ENCODE measurements at places on chromosomes 5 and 9.

GRCh38 chr9:91483189-91483691, 59.6 kb upstream of the NFIL3 start:
- peak; percentile 61 for DNase-seq

DNA sequence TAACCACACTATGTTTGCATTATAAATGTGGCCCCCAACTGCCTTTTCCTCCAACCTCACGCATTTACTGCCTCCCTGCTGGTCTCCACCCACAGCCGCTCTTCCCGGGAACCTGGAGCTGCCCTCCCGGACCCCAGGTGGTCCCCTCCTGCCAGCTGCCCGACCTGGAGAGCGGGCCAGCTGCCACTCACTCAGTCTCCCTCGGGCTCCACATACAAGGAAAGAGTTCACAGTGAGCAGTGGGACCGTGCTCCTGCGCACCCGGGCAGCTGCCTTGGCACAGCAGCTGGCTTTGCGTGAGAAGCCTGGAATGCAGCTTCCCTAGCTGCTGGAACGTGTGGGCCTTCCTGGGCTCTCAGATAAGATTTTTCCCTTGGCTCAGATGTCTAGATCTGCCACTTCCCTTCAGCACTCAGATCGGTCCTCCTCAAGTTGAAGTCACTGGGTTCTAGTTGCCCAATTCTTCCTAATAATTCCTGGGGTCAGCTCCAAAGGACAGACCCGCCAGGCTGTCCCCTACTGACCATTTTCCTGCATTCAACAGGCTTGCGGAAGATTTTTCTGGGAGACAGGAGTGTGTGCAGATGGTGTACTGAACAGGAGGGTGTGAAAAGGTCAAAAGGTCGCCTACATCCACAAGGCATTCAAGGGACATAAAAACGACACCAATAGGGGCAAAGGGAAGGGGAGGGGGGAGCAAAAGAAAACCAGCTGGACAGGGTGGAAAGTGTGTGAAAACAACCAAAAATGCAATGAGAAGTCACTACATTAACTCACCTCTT, 69.1 kb downstream of the MYO10 start:
- DNase-seq: peak; percentile 67

GRCh38 chr5:139378941-139379361, 4.1 kb downstream of the SLC23A1 start:
- no peak for DNase-seq

DNA sequence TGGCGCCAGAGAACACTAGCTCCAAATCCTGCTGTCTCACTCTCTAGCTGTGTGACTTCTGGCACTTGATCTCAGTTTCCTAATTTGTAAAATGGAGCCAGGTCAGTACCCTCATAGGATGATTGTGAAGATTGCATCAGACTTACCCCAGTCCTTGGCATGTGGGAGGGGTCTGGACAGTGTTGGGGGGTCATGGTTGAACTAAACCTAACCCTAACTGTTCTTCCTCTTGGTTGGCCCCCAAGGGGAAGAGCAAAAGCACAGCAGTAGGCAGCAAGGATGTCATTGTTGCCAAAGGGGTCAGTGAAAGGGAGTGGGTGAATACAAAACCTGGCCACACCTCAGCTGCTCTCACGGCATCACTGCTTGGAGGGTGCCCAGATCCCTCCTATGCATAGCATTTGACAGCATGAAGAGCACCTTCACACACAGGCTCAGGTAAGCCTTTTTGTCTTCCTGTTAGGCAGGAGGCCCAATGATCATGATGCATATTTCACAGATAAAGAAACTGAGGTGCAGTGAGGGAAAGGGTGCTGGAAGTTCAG, 15.7 kb upstream of the CXCL14 start:
- DNase-seq: no peak

DNA sequence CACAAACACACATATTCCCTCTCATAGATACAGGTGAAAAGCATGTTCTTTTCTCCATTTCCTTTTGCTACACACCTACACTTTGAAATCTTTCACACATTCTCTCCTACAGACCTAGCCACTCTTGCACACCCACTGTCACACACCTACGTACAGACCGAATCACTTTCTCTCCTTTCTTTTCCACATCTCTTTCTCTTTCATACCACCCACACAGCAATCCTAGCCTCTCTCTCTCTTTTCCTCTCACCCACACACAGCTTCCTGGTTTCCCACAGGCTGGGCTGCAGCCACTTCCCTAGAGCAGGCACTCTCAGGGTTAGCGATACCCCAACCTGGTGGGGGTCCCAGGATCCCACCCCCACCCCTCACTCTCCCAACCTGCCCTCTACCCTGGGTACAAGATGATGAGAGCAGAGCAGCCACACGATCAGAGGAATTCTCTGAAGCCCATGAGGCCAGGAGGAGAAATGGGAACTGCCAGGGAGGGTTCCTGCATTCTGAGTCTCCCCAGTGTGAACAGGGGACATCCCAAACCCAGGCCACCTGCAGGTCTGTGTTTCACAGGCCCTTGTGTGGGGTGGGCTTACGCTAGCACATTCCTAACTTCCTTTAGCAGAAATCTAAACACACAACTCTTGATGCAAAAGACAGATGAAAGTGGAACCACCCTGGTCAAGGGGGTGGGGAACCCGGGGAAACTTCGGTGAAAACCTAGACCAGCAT, 17.1 kb upstream of the SYNPO start:
- DNase-seq: no peak

DNA sequence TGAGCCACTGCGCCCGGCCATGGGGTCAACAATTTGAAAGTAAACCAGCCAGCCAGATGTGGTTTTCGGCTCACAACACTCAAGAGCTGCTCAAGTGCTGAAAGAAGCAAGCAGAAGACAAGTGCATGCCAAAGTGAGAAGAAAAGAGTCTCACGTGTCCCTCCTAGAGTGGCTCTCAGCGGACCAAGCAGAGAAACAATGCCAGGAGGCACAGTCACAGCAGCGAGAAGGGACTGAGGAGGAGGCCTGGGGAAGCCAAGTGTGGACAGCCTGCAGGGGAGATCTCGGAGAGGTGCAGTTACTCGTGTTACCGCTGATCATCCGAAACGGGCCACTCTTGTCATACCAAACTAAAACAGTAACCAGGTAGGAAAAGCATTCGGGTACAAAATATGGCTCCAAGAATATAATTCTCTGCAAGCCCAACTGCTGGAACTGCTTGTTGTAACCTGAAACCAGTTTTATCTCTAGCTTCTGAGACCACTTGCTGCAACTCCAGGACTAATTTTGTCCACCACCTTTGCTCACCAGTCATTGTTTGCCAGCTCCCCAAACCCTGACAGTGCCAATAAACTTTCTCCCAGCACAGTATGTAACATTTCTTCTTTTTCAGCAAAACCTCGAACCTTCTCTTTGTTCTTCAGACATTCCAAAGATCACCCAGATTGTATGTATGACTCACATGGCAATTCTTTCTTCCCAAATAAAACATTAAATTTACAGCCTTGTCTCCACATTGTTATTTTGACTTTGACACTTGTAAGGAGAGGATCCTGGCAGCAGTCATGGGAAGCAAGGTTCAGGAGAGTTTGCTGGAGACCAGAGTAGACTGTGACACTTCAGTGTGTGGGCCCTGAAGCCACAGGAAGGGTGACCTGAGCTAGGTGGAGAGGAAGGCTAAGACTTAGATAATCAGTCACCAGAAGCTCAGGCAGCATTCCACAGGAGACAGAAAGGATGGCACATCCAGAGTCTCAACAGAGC, 6.3 kb downstream of the SLC35D2 start:
- DNase-seq: peak; percentile 93

DNA sequence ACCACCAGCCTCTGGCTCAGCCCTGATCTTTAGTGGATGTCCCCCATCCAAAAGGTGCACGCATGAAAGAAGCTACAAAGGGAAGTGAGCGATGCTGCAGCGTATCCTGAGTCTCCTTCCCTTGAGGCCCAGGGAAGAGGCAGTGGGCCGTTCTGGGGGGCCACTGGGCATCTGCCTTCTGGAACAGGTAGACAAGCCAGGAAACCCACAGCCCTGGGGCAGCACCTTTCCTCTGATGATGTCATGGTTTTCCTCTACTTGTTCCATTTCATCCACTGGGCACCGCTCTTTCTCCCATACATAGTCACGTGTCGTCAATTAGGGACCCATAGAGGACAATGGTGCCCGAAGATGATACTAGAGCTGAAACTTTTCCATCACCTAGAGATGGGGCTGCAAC, 194.0 kb upstream of the IRX1 start:
- no peak for DNase-seq

DNA sequence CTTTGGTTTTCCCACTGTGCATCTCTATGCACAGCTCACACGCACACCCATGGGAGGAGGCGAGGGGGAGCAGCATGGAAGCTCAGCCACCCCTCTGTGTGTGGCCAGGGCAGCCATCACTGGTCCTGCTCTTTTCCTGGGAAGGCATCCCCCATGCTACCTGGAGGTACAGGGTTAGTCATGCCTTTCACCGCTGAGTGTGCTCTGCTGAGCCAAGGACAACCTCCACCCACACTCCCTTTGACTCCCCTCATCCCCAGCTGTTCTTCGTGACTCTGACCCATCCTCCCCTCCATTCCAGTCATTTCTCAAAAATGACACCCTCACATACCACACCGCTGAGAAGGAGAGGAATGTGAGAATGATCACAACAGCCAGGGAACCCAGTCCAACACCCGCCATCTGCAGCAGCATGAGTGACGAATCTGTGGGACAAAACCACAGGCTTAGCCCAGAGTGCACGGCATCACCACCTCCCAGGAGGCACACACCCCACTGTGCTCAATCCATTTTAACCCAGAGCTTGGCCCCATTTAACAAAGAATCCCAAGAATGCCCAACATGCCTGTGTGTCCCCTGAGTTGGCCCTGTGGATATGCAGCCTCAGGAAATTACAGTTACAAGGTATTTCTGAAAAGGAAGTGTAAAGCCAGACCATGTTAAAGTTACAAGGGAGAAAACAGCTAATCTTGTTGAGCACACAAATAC, 133.4 kb downstream of the SUSD1 start:
- DNase-seq: peak; percentile 100

GRCh38 chr9:86795047-86795442, 152.3 kb downstream of the GAS1 start:
- peak; percentile 29 for DNase-seq

- DNase-seq: peak; percentile 39
Measured at GRCh38 chr9:87069690-87070089, 122.4 kb upstream of the GAS1 start.

- peak; percentile 35 for DNase-seq
Measured at GRCh38 chr9:84668196-84669012, 1.1 kb upstream of the NTRK2 start.

DNA sequence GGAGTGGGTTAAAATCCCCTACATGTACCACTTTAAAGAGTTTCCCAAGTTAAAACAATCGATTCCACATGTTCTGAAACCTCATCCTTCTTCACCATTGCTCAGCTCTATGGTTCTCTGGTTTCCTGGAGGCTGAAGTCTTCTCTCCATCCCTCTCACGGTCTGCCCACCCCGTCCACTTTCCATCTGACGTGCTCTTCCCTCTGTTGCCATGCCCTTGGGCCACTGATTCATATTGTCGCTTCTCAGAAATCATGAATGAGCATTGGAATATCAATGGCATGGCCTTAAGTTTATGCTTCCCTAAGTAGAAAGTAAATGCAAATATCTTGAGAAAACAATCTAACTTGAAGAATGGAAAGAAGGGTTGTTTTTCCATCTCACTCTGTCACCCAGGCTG, 30.9 kb downstream of the GDNF start:
- no peak for DNase-seq

- DNase-seq: peak; percentile 64
Measured at GRCh38 chr5:181261320-181262049, 542 bp upstream of the TRIM52 start.

- DNase-seq: no peak
Measured at GRCh38 chr9:37746448-37747270, 6.9 kb upstream of the TRMT10B start.

DNA sequence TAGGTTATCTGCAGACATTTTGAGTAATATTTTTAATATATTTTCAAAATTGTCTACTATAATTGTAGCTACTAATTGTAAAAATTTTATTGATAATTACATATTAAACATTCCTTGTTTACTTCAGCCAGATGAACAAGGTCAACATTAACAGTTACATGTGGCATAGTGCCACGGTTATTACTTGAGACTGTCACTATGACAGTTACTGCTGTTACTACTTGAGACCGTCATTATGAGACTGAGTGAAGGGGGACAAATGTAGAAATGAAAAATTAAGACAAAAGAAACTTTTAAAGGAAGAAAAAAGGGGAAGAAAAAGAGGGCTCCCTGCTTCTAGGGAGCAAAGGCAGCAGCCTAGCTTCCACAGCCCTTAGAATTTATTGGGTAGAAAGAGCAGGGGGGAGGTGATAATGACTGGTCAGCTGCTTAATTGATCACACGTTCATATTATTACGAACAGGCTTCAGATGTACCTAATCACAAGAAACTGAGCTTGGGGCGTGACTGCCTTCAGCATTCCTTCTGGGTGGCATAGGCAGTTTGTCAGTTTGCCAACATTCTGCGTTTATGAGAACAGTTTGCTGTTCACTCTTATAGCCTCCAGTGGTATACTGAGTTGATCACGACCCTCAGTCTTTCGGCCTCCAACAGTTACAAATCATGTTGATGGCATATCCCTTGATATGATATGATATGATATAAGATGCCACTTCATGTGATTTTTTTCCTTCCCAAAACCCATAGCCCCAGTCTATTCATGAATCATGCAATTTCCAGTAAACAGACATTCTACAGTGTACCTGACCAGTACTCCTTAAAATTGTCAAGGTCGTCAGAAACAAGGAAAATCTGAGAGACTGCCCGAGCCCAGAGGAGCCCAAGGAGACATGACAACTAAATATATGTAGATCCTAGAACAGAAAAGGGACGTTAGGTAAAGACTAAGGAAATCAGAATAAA, 13.1 kb downstream of the MARCHF6 start:
- DNase-seq: peak; percentile 57

DNA sequence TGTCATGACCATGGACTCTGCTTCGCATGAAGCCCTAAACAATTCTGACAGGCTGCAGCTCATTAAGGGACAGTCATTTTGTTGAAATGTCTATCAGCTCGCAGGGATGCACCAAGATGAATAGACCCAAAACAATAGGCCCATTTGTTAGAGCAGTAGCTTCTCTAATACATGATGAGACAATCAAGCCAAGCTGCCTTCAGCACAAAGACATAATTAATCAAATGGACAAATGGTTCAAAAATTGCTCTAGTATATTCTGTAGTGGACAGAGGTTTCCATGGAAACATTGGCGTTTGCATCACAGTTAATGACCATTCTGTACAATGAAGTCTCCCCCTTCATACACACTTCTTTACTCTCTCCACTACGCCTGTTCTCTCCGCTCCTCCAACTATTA, 274.6 kb downstream of the ANXA1 start:
- no peak for DNase-seq

DNA sequence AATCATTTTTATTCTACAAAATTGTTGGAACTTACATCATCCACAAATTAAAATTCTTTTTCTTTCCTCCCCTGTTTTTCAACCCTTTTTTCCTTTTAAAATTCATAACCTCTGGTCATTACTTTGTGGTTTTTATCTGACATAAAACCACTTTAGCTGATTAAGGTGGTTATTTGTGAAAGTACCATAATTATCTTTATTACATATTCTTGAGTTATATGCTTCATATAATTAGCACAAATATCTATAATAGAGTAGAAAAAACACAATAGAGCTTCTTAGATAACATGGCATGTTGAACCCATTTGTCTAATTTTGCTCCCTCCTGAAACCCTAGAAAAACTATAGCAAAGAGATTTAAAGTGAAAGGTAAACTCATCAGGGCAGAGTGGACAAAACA, 22.9 kb upstream of the PPIC start:
- no peak for DNase-seq
